Posterior cingulate gyrus (tissue), 11 donors: ENCODE measurements at places on chromosomes 7 and 10.

GRCh38 chr7:44136731-44137130 lies 4.4 kb downstream of the MYL7 start:
- no peak for DNase-seq

GRCh38 chr10:14727465-14727864 lies 47.2 kb downstream of the FAM107B start:
- no peak for DNase-seq

DNA sequence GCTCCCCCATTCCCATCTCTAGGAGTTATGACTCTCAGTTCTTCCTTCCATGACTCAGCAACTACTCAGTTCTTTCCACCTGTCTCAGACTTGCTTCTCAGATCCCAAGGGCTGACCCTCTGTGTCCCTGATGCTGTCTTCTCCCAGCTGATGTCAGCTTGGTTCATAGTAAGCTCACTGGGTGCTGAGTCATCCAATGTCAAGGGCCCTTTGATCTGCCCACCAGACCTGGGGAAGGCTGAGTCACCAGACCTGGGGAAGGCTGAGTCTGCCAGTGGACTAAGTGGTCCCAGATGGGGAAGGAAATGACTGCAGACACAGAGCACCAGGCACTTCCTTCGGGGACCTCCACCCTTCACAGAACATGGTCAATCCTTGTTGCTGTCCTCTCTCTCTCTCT lies 76.1 kb upstream of the ZEB1 start:
- DNase-seq: no peak

DNA sequence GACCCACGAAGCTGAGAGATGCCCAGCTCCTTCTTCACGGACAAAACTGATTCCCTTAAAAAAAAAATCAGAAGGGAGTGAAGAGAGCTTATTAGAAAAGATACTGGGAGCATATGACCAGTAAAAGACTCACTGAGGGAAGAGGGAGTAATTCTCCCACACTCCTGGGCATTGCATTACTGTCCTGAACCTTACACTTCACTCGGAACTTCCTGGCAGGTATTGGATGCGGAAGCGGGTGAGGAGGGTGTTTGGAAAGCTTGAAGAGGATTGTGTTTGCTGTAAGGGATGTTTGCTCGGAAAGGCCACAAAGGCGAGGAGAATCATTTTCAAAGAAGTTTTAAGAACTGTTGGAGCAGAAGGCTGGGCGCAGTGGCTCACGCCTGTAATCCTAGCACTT lies 375 bp downstream of the HKDC1 start:
- no peak for DNase-seq

DNA sequence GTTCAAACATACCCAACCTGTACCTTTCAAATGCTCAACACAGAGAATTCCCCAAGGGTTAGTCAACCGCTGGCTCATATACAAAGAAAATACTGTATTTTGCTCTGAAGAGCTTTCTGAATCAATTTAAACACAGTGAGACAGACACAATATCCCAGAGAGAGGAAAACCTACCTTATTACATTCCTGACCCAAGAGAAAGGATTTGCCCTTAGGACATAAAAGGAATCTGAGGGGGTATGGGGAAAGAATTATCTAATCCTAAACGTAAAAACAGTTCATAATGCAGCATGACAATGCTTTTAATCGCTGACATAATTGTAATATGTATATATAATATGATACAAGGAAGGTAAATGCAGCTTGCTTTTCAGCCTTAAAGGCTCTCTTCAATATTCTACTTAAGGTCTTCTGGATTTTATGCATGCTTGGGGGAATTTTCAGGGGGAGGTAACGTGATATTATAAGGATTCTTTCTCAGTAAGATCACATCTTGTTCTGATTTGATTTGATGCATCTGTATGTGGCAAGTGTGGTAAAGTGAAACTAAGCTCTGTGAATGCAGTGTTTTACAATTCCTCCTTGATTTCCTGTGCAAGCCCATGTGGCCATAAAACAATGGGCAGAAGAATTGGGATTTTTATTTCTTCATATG lies 240.5 kb downstream of the GLI3 start:
- no peak for DNase-seq

- DNase-seq: no peak
Measured at GRCh38 chr7:11760372-11760771, 71.6 kb downstream of the THSD7A start.

GRCh38 chr10:1550291-1550595 lies 187.1 kb downstream of the ADARB2 start:
- DNase-seq: no peak

- DNase-seq: no peak
Measured at GRCh38 chr7:89887489-89887888, 266.8 kb upstream of the STEAP1 start.

DNA sequence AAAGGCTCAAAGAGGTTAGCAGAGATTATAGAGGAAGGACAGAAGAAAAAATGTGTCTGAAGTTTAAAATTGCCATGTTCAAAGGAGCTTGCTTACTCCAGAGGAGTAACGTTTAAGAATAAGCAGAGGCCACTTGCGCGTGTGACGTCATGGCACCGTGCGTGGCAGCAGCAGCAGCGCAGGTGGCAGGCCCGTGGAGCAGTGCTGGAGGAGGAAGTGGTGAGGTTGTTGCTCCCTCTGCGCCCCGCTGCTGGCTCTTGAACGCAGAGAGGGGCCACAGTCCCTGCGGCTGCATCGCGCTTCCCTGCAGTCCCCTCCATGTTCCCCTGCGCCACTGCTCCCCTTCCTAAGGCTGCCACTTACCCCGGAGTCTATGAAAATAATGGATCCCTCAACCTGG lies 37.5 kb downstream of the GDI2 start:
- DNase-seq: no peak

- DNase-seq: no peak
Measured at GRCh38 chr7:9945857-9946256, 1027.8 kb upstream of the PHF14 start.

DNA sequence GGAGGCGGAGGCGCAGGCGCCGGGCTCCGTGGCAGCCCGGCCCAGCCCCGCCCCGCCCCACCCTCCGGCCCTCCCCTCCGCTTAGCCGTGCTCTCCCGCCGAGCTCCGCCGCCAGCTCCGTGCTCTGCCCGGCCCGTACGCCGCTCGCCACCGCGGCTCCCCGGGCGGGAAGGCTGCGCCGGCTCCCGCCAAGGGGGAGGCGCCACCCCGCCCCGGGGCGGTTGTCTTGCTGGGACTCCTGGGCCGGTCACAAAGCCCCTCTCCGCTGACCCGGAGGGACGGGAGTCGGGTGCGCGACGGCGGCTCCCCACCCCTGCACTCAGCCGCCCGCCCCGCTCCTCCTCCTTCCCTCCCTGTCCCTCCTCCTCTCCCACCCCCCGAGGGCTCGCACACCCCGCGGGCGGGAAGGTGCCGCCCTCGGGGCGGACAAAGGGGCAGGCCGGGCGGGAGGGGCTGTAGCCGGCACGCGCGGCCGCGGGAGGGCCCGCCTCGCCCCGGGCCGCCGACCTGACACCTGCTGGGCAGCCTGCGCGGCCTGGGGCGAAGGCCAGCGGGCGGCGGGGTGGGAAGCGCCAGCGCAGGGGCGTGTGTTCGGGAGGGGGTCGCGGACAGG lies 11.5 kb upstream of the SP8 start:
- DNase-seq: no peak

DNA sequence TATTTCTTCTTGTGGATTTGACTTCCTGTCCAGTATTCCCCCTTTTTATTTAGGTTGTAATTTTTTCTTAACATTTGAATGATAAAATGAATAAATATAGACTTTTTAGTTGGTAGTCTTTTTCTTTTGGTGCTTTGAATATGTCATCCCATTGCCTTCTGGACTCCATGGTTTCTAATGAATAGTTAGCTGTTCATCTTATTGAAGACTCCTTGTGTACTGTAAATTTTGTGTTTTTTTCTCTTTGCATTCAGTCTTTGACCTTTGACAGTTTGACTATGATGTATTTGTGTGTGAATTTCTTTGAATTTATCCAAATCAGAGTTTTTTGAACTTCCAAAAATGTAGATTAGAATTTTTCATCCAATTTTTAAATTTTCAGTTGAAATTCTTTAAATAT lies 554.3 kb downstream of the NRG3 start:
- no peak for DNase-seq

- DNase-seq: no peak
Measured at GRCh38 chr7:22681852-22682657, 44.9 kb upstream of the IL6 start.

GRCh38 chr10:964321-964987 lies 23.8 kb upstream of the GTPBP4 start:
- DNase-seq: no peak

DNA sequence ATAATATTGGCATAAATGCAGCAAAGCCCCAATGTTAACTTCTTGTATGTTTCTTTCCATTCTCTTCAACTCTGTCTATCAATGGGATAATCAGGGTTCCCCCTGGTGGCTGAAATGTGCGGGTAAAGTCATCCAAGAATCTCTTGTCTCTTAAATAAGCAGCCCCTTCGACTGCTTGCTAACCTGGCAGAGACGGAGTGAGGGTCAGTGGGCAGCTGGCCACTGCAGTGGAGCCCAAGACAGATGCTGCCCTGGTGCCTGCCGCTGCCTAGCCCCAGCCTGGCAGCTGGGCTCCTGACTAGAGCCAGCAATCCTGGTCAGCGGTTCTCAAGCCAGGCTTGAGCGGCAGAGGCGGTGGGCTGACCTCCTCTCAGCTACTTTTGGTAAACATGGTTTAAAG lies 248.9 kb downstream of the COBL start:
- DNase-seq: peak; percentile 21
